ENCODE measurements at places on chromosomes 4 and X.

GRCh38 chr4:128311659-128312403 lies 24.2 kb upstream of the PGRMC2 start:
- no peak for DNase-seq

DNA sequence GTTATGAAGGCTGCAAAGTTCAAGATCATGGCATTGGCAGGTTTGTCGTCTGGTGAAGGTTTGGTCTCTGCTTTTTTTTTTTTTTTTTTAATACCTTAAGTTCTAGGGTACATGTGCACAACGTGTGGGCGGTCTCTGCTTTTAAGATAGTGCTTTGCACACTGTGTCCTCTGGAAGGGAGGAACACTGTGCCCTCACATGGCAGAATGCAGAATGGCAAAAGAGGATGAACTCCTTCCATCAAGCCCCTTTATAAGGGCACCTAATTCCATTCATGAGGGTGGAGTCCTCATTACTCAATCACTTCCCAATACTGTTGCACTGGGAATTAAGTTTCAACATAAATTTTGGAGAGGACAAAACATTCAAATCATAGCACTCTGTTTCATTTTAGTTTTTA lies 101.4 kb downstream of the GLRA2 start:
- DNase-seq = no peak

DNA sequence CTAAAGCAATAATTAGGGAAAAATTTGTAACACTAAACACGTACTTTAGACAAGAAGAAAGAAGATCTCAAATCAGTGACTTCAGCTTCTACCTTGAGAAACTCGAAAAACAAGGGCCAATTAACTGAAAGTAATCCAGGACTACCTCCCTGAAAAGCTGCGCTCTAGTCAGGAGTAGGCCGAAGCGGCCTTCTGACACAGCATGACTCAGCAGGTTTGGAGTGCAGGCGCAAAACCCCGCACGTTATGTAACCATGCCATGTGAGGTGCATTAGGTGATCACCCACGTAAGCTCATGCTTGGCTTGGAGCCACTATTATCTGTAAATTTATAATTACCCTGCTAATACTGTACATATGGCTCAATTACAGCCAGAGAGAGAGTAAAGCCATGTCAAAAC lies 52.8 kb upstream of the CCDC149 start:
- no peak for DNase-seq

DNA sequence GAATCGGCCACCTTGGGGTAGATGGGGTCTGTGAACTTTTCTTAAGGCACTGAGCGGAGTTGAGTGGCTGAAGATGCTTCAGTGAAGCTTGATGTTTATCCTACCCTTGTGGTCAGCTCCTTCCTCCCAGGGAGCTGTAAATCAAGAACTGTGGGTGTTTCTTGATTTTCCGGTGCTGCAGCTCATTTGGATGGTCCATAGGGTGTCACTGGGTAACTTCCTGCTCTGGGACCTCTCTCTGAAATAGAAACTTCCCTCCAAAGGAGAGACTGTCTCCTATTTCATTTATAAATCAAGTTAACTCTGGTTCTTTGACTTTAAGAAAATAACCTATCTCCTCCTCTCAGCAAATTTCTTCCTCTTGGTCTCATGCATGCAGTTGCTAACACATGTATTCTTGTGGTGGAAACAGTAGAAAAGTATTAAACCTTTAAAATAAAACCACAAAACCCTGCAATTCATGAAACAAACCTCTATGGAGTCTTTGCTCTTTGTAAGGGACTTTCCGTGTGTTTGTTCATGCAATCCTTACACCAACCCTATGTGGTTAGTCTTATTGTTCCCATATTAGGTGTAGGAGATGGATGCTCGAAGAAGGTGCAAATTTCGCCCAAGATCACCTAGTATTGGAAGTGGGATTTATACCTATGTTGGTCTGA lies 110.3 kb downstream of the SHROOM3 start:
- DNase-seq = no peak

GRCh38 chr4:159697322-159698283 lies 594.7 kb downstream of the RAPGEF2 start:
- no peak for DNase-seq

DNA sequence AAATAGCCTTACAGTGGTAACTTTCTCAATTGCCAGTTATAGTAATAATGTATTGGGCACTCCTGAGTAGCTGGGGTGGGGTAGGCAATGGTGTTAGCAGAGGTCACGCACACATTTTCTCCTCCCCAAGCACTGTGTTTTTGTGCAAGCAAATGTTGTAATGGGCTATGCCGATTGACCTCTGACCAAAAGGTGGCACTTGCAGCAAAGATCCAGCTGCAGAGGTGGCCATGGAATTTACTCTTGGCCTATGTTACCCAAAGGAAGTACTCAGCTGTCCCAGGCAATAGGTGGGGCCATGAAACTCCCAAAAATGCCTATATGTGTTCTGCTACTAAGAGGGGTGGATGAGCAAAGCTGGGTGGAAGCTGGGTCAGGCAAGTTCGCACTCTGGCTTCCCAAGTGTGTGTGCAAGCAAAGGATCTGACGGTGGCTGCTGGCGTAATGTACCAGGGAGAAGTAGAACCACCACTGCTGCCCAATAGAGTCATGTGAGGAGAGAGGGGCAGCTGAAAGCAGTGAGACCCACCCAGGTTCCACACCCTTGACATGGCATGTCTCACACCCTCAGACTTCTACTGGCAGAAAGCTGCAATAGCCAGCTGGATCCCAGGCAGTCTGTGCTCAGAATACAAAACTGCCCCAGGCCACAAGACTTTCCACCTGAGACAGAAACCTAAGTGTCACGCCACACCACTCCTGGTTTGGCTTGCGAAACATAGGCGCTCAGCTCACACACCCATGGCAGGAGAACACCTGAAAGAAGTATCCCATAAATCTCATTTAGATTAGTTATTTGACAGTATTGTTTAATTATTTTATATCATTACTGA lies 353.3 kb upstream of the EMCN start:
- no peak for DNase-seq

GRCh38 chrX:128714425-128714824 lies 662.2 kb upstream of the ACTRT1 start:
- DNase-seq = no peak

GRCh38 chrX:120504569-120504968 lies 35.5 kb upstream of the LAMP2 start:
- DNase-seq = no peak

- DNase-seq = no peak
These were observed 62.9 kb upstream of the UGT8 start for GRCh38 chr4:114535725-114536124.

- no peak for DNase-seq
These were observed 26.5 kb downstream of the SPARCL1 start for GRCh38 chr4:87502580-87503238.

DNA sequence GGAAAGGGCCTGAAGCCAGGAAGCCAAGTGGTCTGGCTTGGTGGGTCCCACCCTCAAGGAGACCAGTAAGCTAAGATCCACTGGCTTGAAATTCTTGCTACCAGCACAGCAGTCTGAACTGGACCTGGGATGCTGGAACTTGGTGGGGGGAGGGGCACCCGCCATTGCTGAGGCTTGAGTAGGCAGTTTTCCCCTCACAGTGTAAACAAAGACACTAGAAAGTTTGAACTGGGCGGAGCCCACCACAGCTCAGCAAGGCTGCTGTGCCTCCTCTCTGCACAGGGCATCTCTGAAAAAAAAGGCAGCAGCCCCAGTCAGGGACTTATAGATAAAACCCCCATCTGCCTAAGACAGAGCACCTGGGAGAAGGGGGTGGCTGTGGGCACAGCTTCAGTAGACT lies 63.1 kb downstream of the AFM start:
- no peak for DNase-seq

DNA sequence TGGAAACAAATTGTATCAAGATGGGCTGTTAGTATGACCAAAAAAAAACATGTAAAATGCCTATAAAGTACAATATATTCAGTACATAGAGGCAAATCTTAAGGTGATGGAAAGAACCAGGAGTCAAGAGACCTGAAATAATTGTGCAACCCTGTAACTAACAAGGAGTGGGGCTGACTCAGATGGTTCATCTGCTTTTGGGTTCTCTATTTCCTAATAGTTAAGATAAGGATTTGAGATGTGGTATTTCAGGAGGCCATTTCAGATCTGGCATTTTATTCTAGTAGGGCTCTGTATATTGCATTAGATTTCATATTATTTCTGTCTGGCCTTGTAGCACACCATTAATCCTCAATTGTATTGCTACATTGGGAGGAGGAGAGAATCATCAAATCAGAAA lies 268.4 kb downstream of the HS3ST1 start:
- DNase-seq = no peak

GRCh38 chr4:37690976-37691375 lies 4.8 kb upstream of the RELL1 start:
- DNase-seq = no peak

DNA sequence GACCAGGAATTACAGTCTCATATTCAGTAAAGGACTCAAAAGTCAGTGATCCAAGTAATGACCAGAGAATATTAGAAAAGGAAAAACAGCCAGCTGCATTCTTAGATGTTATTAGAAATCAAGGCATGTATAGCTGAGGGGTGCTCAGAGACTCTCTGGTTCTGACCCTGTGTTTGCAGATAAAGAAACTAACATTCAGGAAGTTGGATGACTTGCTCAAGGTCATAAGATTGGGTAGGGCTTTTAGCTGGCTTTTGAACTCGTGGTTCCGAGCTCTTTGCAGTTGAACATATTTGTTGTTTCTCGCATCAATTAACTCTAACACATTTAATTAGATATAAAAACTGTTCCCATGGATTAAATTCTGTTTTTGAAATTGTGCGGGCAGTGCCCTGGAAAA lies 62.5 kb upstream of the ENPP6 start:
- no peak for DNase-seq

DNA sequence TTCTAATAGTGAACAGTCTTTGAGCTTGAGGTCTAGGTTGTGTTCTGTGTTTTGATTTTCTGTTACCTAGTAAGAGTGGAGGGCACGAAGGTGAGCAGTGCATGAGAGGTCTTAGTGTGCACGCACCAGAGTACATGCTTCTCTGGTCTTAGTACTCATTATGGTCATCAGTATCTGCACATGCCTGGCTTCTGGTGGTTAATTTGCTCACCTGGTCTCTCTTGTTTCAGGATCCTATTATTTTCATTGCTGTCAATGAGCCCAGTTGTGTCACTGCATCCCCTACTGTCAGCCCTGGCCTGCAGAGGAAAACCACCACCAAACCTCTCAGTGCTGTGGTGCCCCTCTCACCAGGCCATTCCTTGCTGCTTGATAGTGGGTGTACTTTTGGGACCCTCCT lies 54.8 kb downstream of the NSUN7 start:
- no peak for DNase-seq

DNA sequence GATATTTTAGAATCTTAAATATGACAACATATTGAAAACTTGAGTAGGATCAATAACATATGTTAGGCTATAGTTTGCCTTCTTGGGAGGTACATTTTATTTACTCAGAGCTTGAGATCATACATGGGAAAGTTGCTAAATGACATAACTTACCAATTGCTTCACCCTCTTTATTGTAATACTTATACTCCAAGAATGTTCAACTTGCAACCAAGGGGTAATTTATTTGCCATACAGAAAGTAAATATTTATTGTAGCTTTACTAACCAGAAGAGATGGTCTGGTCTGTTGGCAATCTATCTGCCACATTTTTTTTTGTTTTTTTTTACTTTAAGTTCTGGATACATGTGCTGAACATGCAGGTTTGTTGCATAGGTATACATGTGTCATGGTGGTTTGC lies 426.6 kb downstream of the ARHGAP24 start:
- DNase-seq = no peak
